ENCODE measurements at places on chromosomes 6 and 20.

GRCh38 chr6:2730353-2731107 is 20.2 kb downstream of the MYLK4 start:
- no peak for DNase-seq

GRCh38 chr6:157068691-157069324 is 254.5 kb downstream of the TMEM242 start:
- DNase-seq = no peak

DNA sequence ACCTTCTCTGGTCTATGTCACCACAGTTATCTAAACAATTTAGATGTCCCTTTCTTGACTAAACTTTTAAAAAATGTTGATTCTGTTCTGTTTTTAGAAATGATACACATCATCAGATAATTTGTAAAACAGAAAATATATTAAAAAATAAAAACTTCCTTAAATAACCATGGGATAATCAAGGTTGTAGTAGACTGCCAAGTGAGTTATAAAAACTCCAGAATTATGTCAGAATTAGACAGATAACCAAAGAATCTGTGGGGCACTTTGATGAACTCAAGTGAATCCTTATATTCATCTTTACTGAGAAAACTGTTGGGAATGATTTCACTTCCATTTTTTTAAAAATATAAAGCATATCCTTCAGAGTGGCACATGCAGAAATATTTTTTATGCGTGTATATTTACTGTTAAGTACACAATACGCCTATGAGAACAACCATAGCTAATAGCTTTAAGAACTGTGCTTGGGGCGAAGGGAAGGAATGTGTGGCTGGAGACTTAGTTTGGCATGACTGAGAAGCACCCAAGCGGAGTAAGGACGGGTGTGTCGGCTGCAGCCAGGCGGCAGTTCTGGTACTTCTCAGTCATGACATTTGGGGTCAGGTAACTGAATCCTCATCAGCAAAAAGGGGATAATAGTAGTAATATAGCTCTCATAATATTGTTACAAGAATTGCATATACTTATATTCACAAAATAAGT is 604.7 kb upstream of the CITED2 start:
- no peak for DNase-seq

DNA sequence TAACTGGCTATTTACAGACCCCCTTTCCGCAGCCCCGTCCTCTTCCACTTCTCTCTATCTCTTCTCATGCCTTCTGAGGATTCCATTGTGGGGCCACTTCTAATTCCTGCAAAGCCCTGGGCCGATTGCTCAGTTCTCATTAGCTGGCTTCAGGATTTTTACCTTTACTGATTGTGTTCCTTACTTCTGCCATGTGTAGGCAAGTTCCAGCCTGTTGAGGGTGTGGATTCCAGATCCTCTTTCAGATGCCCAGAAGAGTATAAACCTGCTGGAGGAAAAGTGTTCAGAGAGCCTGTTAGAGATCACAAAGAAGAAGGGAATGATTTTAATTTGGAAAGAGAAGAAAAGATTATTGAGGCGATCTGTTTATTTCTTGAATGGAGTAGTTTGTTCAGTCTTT is 5.4 kb downstream of the DSE start:
- no peak for DNase-seq

GRCh38 chr20:667351-668034 is 8.1 kb downstream of the SCRT2 start:
- DNase-seq = peak; percentile 81

GRCh38 chr6:3784885-3785744 is 33.6 kb upstream of the PXDC1 start:
- DNase-seq = no peak

GRCh38 chr6:1986454-1987243 is 258.8 kb downstream of the GMDS start:
- DNase-seq = no peak

DNA sequence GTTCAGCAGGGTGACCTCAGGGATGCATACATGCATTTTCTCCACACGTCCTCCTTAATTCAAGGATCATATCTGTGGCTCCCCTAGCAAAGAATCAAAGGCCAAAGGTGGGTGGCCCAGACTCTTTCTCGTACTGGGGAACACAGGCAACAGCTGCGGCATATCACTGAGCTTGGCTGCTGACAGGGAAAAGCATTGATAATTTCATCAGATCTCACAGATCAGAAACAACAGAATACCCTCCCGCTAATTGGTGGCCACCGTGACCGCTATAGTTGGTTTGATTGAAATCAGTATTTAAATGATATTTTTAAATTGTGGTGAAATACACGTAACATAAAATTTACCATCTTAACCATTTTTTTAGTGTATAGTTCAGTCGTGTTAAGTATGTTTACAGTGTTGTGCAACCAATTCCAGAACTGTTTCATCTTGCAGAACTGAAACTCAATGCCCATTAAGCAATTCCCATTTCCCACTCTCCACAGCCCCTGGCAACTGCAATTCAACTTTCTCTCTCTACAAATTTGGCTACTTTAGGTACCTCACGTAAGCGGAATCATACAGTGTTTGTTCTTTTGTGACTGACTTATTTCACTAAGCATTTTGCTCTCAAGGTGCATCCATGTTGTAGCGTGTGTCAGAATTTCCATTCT is 74.7 kb upstream of the TMEM170B start:
- no peak for DNase-seq

- DNase-seq = no peak
Measured at GRCh38 chr20:62244644-62245108, 6.4 kb downstream of the OSBPL2 start.

GRCh38 chr6:34457382-34457741 is 8.5 kb upstream of the PACSIN1 start:
- DNase-seq = no peak

- no peak for DNase-seq
Measured at GRCh38 chr6:24919056-24919892, 16.5 kb downstream of the RIPOR2 start.

DNA sequence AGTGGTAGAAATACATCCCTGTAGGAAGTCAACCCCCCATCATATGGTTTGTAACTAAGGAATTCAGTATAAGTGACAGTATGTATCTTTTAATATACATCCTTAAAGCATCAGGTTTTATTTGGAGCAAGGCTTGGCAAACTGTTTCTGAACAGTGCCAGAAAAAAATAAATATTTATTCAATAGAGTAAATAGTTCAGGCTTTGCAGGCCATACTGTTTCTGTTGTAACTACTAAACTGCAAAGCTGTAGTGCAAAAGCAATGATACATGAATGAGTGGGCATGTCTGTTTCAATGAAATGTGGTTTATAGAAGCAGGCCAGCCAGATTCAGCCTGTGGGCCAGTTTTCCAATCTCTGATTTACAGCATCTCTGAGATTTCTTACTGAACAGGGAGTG is 977 bp downstream of the MEI4 start:
- no peak for DNase-seq

DNA sequence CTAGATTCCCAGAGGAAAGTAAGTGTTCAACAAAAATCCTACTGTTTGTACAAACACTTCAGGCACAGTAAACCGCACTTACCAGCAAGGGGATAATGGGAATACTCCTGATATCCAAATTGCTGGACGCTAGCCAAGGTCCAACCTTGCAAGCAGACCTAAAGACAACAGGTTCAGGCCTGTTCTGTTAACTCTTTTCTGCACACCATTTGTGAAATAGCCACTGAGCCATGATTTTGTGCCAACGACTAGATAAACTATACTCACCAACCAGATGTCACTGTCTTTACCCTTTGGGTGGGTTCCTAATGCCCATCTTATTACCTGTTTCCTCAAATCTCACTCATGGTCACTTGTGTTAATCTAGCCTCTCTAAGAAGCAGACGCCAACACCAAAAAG is 43.5 kb downstream of the GOPC start:
- DNase-seq = no peak

- DNase-seq = no peak
Measured at GRCh38 chr20:3669710-3670367, 6.6 kb upstream of the GFRA4 start.

- DNase-seq = no peak
Measured at GRCh38 chr20:17357238-17357637, 130.4 kb downstream of the PCSK2 start.

GRCh38 chr6:128686084-128686483 is 165.7 kb upstream of the PTPRK start:
- DNase-seq = no peak

GRCh38 chr6:52610745-52611355 is 34.0 kb upstream of the TRAM2 start:
- DNase-seq = no peak

DNA sequence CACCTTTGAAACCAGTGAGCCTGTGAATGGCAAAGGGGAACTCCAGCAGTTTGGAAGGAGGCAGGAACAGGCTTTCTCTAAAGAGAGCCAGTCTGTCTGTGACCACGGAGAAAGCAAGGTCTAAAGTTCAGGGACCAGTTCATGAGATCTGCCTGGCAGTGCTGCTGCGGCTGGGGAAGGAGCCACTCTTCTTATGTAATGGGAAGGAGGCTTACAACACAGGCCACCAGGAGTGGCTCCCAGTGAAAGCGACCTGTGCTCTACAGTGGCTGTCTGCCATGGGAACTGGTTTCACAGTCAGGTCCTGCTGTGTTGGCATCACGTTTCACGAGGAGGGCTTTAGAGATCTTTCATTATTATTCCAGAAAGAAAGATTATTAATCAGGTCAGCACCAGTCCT is 291.9 kb upstream of the PRDM1 start:
- DNase-seq = no peak

DNA sequence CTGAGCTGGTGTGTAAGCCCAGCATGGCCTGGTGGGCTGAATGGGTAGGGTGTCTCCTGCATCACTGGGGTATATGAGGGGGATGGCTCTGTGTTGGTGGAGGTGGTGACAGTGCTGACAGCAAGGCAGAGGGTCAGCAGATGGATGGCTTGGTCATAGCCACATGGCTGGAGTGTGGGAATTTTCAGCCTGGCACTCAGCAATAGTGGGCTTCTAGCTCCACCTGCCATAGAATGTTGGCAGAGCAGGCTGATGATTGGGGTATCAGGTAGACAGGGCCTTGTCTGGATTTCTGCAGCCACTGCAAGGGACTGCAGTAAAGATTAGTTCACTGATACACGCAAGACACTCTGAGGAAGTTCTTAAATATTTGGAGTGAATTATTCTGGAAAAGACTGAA is 137.5 kb upstream of the BACH2 start:
- DNase-seq = no peak

DNA sequence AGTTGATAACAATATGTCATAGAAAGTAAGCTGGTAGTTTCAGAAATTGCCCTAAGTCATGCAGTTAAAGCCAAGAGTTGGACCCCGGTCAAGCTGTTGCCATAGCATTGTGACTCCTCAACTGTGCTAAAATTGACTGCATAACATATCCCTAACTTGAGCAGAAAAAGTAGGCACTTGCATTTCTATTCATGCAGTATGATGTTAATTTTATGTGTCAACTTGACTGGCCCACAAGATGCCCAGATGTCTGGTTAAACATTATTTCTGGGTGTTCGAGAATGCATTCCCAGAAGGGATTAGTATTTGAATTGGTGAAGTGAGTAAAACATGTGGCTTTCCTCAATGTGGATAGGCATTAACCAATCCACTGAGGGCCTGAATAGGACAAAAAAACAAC is 136.4 kb downstream of the GPR63 start:
- no peak for DNase-seq

DNA sequence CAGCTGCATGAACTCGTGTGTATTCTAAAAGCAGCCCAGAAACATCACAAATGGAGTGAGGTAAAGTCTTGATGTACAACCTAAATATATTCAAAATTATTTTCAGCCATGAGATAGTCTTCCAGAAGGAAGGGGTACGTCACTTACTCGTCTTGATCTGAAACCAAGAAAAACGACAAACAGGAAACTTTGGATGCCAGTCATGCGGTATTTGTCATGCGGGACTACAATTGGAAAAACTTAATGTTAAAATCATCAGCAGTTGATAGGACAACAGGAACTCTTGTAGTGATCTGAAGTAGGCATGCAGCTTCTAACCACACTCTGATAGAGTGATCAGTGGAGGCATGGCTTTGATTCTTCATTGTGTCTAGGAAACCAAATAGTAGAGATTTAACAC is 29.7 kb downstream of the FAM217A start:
- no peak for DNase-seq

GRCh38 chr20:17872434-17872833 is 96.2 kb downstream of the SNX5 start:
- no peak for DNase-seq

GRCh38 chr6:61640463-61640862 is 645.6 kb downstream of the KHDRBS2 start:
- DNase-seq = no peak

DNA sequence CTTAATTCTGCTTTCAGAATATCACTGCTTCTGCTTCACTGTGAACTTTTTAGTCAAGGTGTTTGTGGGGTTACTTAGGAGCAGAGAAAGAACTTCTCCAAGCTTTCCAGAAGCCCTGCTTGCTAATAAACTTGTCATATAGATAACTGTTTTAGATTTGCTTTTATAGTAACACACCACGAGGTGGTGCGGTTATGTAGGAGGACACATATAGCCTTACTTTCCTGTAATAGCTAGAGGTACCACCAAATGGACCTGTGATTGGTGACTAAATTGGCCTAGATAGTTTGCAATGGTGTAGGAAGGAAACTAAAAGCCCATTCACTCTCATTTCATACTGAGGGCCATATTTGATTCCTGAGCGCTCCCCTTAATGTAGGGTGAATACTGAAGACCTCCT is 52.3 kb upstream of the BCLAF1 start:
- DNase-seq = no peak

DNA sequence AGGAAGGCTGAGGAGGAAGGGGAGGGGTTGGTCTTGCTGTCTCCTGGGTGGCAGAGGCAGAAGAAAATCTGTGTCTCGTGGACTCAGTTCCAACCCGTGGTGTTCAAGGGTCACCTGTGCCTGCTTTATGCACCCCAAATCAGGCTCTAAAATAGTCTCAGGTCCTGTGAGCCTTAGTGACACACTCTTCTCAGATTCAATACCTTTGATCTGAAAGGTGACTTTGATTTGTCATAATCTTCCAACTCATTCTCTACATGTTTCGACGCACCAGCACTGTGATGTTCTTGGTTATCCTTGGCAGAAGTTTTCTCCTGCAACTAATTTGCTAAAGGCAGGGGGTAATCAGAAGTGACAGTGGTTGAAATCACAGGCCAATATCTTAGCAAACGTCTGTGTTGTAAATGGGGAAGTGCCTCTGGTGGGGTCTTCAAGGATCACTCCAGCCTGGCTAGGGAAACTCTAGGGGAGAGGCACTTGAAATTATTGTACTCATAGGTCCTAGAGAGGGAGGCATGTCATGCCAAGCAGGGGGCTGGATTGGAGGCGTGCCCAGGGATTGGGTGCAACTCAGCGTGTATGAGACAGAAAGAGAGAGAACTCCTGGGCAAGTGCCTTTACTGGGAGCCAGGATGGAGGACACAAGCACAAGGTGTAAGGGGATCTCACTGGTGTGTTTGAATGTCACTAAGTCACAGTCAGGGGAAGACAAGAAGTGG is 19.0 kb upstream of the PRND start:
- no peak for DNase-seq

DNA sequence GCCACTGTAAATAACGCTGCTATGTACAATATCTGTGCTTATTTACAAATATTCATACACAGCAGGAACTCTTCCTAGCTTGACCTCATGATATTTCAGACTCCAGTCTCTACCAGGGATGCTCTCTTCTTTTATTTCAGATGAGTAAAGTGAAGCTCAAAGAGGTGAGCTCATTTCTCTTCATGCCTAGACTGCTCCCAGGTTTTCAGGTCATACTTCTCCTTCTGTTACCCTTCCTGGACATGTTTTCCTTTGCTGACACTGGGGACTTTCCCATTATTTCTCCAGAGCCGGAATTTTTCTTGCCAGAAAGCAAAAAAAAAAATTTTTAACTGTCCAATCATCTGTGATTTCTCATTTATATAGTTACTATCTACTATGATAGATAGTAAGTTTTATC is 147.2 kb upstream of the DST start:
- DNase-seq = no peak

- no peak for DNase-seq
Measured at GRCh38 chr6:16949716-16950115, 152.1 kb upstream of the STMND1 start.
